ENCODE measurements at places on chromosomes 3 and 15.

- peaks cover 27% of the 10 kb centered on the region for H3K4me1 ChIP-seq
- H3K4me3 ChIP-seq: no peak overlapping the region
- H3K27ac ChIP-seq: no peak overlapping the region
- no peaks in the 10 kb centered on the region for H3K36me3 ChIP-seq
- H3K27me3 ChIP-seq: peaks cover 8% of the 10 kb centered on the region
Measured at GRCh38 chr3:194128202-194128918, 7.6 kb upstream of the HES1 start.

DNA sequence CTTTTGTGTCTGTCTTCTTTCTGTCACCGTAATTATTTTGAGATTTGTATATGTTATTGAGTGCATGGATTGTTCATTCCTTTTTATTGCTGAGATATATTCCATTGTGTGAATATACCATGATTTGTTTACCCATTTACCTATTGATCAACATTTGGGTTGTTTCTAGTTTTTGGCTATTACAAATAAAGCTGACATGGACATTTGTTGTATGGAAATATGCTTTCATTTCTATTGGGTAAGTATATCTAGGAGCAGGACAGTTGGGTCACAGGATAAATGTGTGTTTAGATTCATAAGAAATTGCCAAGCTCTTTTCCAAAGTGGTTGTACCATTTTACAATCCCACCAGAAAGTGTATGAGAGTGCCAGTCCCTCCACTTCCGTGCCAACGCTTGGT, 51.2 kb downstream of the PFN2 start:
- no peak overlapping the region for H3K4me3 ChIP-seq
- no peaks in the 10 kb centered on the region for H3K27me3 ChIP-seq
- DNase-seq: no peak
- no peaks in the 10 kb centered on the region for H3K4me1 ChIP-seq
- no peak overlapping the region for H3K27ac ChIP-seq

DNA sequence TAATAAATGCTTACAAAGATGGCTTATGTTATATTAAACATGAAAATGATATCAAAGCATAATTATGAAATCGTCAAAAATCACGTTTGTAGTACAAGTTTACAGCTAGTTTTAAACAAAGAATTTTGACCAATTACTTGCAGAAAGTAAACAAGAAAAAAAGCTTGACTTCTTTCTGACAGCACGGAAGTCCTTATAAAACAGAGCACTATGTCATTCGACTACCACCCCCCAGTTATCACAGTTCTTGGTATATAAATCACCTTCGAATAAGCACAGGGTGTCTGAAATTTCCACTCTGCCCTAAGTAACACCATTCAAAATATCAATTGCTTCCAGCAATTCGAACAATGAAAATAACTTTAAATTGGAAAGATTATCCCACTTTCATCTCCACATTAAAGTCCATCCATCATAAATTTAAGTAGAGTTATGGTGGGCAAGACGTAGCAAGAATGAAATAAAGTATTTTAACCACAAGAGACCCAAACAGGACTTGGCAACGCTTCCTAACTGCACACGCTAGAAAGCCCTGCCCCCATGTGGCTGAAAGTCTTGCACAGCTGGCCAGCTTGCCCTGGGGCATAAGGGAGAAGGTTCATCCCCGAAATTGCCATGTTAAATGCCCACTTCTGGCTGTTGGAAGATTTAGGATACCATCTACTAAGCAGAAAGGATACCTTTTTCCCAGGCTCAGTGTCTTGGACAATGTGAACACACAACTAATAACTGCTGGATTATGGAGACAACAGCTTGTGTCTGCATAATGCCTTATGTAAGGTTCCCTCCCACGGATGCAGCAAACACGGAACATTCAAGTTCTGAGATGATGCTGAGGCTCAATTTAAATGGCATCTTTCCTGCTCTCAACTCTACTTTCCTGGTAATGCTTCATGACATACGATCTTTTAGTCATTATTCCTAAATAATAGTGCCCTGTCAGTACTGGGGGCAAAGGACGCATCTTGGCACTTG, 116.4 kb upstream of the TJP1 start:
- H3K27me3 ChIP-seq: no peaks in the 10 kb centered on the region
- H3K4me1 ChIP-seq: peaks cover 19% of the 10 kb centered on the region
- no peak overlapping the region for H3K4me3 ChIP-seq

DNA sequence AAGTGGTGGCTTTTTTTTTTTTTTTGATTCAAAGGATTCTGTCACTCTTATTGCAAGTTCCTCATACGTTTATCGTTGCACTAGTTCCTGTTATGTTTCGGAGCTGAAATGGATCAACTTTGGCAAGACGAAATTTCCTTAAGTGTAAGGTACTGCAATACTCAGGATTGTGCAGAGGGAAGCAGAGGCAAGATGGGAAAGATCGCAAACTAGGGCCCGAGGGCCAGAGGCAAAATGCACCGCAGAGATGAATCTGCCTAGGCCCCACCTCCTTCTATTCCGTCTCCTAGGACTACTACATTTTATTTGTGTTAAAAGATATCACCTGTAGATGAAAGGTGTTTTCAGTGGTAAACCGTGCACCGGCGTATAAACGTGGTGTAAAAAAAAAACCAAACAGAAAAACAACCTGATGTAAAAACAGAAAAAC, 331 bp downstream of the RNU6-1 start:
- H3K27ac ChIP-seq: peak overlapping the region; percentile 98
- H3K4me1 ChIP-seq: peaks cover 30% of the 10 kb centered on the region
- peak overlapping the region; percentile 75 for H3K4me3 ChIP-seq
- no peak for DNase-seq

GRCh38 chr3:130990282-130990681, 36.3 kb downstream of the ASTE1 start:
- peaks cover 7% of the 10 kb centered on the region for H3K4me1 ChIP-seq
- H3K4me3 ChIP-seq: no peak overlapping the region
- H3K27ac ChIP-seq: no peak overlapping the region
- DNase-seq: no peak
- peaks cover 3% of the 10 kb centered on the region for H3K27me3 ChIP-seq

DNA sequence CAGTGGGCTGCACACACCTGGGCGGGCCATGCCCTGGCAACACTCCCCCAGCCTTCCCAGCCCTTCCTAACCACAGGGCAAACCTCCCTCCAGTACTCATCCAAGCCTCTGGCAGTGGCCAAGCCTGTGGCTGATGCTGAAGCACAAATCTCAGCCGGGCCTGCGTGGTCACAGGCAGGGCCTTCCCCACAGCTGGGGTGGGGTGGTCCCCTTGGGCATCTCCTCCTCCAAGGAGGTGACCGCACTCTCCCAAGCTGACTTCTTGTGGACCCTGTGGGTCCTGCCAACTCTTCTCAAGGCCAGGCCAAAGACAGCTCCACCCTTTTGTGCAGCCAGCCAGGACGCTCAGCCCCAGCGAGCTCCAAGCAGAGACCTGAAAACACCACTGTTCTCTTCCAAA, 21.4 kb downstream of the GRAMD2A start:
- H3K4me1 ChIP-seq: peaks cover 9% of the 10 kb centered on the region
- no peak overlapping the region for H3K4me3 ChIP-seq
- peaks cover 2% of the 10 kb centered on the region for H3K27me3 ChIP-seq
- no peak overlapping the region for H3K27ac ChIP-seq

All from endothelial cell (in vitro differentiated cells).